ENCODE measurements at places on chromosomes 1 and 21. TPM values are rescaled to one million over a fixed set of nuclear protein-coding genes. Genes with fewer than 3 reads are reported as not detected.
A peak's percentile ranks its signal among the peaks of the same experiment; 100 is the strongest.

The RAB3GAP2 gene
- total RNA-seq: 64.3 TPM

The MIXL1 gene
- total RNA-seq: 6.4 TPM

The HES2 gene
- 1.9 TPM for total RNA-seq

GRCh38 chr1:228358039-228358763, 48.4 kb downstream of the TRIM11 start:
- H3K36me3 ChIP-seq: no peaks in the 10 kb centered on the region
- H3K27me3 ChIP-seq: no peaks in the 10 kb centered on the region
- DNase-seq: no peak
- H3K4me1 ChIP-seq: no peaks in the 10 kb centered on the region
- H3K4me3 ChIP-seq: no peak overlapping the region

DNA sequence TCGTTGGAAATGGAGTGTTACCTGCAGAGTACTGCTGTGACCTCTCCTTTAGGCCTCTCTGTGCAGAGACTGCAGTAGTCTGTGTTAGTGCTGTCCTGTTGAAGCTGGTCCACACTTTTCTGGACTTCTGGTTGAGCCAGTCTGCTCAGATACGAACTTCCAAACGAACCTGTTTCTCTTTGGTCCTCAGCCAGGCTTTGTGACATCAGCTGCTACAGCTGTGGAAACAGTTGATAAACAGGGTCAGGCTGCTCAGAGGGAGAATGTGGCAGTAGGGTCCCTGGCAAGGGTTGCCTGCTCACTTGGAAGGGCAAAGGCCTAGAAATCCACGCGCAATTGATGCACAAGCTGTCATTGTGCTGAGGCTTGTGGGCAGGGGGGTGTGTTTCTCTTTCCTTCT, 98.8 kb downstream of the NOS1AP start:
- H3K4me1 ChIP-seq: peaks cover 68% of the 10 kb centered on the region
- H3K27ac ChIP-seq: no peak overlapping the region
- no peaks in the 10 kb centered on the region for H3K36me3 ChIP-seq
- no peak overlapping the region for H3K4me3 ChIP-seq
- no peak for DNase-seq

DNA sequence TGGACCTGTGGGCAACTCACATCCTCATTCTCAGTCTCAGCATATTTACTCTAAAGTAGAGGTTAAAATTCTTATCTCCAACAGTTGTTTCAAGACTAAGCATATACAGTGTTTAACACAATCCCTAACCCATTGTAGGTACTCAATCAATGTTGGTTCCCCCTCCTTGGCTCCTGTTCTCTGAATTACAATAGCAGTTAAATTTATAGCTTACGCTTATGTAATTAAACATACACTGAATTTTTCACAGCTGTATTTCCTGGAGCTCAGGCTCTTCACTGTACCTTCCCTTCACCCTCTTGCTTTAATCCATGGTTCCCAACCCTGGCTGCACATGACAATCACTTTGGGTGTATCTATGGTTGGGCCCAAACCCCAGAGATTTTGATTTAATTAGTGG, 89.4 kb downstream of the LPAR3 start:
- no peaks in the 10 kb centered on the region for H3K27me3 ChIP-seq
- H3K27ac ChIP-seq: no peak overlapping the region
- DNase-seq: no peak
- H3K4me1 ChIP-seq: no peaks in the 10 kb centered on the region
- no peaks in the 10 kb centered on the region for H3K36me3 ChIP-seq

- H3K27ac ChIP-seq: no peak overlapping the region
- DNase-seq: no peak
- no peaks in the 10 kb centered on the region for H3K4me1 ChIP-seq
- H3K4me3 ChIP-seq: no peak overlapping the region
- no peaks in the 10 kb centered on the region for H3K36me3 ChIP-seq
- H3K27me3 ChIP-seq: no peaks in the 10 kb centered on the region
These were observed 59.3 kb downstream of the VANGL1 start for GRCh38 chr1:115701090-115701489.

- H3K27ac ChIP-seq: peak overlapping the region; percentile 73
- H3K36me3 ChIP-seq: peaks cover 43% of the 10 kb centered on the region
- peak; percentile 40 for DNase-seq
- H3K4me1 ChIP-seq: peaks cover 26% of the 10 kb centered on the region
- peak overlapping the region; percentile 80 for H3K4me3 ChIP-seq
These were observed 483 bp downstream of the CHML start for GRCh38 chr1:241639623-241640148.

DNA sequence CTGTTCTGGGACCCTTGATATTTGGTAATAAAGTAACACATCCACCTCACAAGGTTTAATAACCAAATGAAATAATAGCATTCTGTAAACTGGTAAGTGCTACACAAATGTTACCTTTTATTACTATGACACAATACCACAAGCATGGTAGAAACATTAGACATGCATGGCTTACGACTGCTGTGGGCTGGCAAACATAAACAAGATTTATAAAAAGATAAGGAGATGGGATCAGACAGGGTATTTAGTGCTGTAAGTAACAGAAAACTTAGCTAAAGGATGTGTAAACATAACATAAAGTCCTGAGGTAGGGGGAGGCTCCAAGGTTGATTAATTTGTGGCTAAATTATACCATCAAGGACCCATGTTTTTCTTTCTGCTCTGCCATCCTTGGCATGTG, 212.6 kb downstream of the BARHL2 start:
- no peaks in the 10 kb centered on the region for H3K36me3 ChIP-seq
- peaks cover 7% of the 10 kb centered on the region for H3K27me3 ChIP-seq
- H3K4me3 ChIP-seq: no peak overlapping the region

DNA sequence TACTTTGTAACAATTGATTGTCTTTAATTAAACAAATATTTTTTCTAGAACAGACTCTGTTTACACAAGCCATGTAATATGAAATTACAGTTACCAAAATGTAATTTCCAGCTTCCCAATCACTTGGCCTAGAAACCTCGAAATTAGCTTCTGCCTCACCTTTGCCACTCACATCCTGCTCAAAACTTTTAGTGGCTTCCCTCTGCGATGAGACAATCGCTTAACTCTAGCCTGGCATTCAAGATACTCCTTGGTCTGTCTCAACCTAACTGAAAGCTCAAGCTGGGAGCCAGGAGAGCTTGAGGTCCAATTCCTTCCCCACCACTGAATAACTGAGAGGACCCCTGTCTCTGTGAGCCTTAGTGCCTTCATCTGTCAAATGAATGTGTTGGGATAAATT, 42.8 kb downstream of the GFI1 start:
- no peaks in the 10 kb centered on the region for H3K27me3 ChIP-seq
- H3K4me1 ChIP-seq: peaks cover 24% of the 10 kb centered on the region
- no peak for DNase-seq
- H3K27ac ChIP-seq: no peak overlapping the region
- H3K36me3 ChIP-seq: no peaks in the 10 kb centered on the region
- H3K4me3 ChIP-seq: no peak overlapping the region

Data from WTC11 (cell line).